CD4-positive, alpha-beta T cell treated with Interleukin-10 for 1 hour (primary cell): ENCODE measurements at places on chromosomes 11 and 22.

DNA sequence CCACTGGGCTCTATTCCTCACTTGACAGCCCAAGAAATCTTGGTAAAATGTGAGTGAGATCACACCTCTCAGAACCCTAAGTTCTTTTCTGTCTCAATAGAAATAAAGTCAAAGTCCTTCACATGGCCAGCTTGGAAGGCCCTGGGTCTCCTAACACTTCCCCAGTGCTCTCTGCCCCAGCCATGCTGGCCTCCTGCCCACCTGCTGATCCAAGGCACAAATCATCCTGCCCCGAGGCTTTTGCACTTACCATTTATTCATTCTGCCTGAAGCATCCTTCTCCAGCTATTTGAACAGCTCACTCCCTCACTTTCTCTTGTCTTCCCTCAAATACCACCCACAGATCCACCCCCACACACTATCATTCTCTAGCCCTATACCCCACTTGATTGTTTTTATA lies 26.4 kb downstream of the ISX start:
- DNase-seq, result no peak

DNA sequence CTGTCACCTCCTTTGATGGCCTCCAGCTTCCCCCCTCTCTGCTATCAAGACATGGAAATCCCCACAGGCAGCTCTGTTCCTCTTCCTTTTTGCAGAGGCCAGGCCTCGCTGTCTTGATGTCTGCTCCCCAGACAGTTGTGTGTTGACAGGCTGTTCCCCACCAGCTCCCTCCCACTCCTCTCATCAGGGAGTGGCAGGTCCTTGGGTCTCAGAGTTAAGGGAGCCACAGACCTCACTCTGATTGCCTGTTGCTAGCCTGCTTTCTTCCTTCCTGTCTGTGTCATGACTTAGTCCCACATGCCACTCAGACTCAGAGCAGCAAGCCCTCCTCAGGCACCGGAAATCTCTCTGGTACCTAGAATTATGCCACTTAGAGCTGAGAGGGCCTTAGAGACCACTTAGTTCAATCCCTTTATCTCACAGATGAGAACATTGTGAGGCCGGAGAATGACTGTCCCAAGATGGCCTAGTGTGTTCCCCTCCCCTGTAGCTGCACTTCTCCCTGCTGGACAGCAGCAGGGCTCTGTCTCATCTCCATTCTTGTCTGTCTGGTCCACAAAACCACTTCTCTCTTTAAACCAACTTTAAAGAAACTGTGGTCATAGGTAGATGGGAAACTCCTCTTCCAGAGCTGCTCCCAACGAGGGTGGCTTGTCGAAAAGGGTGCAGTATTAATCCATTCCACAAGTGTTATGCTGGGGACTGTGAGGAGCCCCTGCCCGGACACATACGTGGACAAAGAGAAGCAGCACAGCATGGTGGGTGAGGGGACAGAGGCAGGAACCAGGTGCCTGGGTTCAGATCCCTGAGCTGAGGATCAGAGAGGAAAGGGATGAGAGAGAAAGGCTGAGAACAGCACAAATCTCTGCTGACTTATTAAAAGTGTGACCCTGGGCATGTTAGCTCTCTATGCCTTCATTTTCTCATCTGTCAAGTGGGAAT lies 4.2 kb downstream of the AMPD3 start:
- peak; percentile 74 for DNase-seq

DNA sequence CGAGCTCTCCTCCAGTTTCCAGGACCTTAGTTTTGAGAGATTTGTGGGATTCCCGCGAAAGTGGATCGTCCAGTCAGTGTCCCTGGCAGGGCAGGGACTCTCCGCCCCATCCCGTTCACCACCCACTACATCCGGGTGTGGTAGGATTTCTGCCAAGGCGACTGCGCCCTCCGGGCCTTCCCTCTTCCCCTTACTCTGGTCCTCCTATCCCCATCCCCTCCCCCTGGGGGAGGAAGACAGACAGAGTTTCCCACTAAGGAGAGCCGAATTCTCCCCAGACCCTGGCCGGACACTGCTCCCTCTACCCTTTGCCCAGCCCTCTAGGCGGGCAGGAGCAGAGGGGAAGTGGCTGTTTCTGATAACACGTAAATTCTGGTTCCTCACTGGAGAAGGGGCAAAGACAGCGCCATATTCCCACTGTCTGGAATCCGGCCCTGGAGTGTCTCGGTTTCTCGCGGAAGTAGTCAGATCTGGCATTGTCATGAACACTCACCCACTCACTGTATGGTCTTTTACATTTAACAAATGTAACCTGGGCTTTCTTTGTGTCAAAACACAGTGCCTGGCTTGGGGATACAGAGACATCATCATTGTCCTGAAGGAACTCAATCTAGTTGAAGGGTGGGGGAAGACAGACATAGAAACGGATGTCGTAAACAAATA lies 1.1 kb upstream of the NECTIN1 start:
- DNase-seq, result no peak

- DNase-seq, result no peak
Measured at GRCh38 chr22:47391169-47392053, 629.0 kb downstream of the TBC1D22A start.
